Neural progenitor cell (in vitro differentiated cells): ENCODE measurements at places on chromosomes 2 and 18.
A peak's percentile ranks its signal among the peaks of the same experiment; 100 is the strongest.

DNA sequence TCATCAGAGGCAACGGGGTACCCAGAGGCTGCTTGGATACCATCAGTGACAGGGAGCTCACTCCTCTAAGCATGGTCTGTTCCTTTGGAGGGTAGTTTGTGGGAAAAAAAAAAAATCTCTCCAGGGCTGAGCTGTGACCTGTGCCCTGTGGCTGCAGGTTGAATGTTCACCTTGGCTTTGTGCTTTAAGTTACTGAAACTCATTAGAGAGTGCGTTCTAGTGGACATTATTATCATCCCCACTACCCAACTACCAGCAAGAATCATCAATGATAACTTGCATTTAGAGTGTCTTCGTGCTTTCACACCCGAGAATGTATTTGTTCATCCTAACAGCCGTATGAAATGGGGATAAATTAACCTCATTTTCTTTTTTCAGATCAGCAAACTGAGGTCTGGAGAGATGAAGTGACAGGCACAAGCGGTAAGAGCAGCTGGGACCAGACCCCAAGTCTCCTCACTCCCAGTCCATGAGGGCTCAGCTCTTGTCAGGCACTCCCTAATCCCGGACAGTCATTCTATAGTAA is 157.5 kb upstream of the MYCN start:
- no peak for DNase-seq
- H3K27me3 ChIP-seq = no peaks in the 10 kb centered on the region
- H3K36me3 ChIP-seq = no peaks in the 10 kb centered on the region
- H3K4me1 ChIP-seq = peaks cover 12% of the 10 kb centered on the region

- H3K27ac ChIP-seq = no peak overlapping the region
- no peak overlapping the region for H3K4me3 ChIP-seq
- H3K36me3 ChIP-seq = no peaks in the 10 kb centered on the region
- H3K27me3 ChIP-seq = no peaks in the 10 kb centered on the region
- DNase-seq = no peak
Observed at GRCh38 chr2:143588746-143589145, 459.5 kb downstream of the ARHGAP15 start.

DNA sequence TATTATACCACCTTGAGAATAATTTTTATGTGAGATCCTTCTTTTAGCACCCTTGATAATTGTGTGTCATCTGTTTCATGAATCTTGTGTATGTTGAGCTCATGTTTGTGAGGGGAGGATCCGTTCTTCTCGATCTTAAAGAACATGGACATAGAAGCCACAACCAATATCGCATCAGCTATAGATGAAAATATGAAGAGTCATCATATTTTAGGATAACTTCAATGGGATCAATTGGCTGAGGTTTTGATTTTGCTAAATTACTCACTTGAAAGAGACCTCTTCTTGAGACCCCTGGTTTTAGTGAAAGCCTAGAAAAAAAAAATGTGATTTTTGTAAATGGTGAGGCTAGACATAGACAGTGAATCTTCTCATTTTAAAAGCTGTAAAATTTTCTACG is 385.3 kb upstream of the NRP2 start:
- H3K4me3 ChIP-seq = no peak overlapping the region
- DNase-seq = no peak
- H3K36me3 ChIP-seq = no peaks in the 10 kb centered on the region

- H3K4me1 ChIP-seq = no peaks in the 10 kb centered on the region
- H3K4me3 ChIP-seq = no peak overlapping the region
- H3K27me3 ChIP-seq = no peaks in the 10 kb centered on the region
Observed at GRCh38 chr18:70429847-70430500, 141.1 kb downstream of the SOCS6 start.

DNA sequence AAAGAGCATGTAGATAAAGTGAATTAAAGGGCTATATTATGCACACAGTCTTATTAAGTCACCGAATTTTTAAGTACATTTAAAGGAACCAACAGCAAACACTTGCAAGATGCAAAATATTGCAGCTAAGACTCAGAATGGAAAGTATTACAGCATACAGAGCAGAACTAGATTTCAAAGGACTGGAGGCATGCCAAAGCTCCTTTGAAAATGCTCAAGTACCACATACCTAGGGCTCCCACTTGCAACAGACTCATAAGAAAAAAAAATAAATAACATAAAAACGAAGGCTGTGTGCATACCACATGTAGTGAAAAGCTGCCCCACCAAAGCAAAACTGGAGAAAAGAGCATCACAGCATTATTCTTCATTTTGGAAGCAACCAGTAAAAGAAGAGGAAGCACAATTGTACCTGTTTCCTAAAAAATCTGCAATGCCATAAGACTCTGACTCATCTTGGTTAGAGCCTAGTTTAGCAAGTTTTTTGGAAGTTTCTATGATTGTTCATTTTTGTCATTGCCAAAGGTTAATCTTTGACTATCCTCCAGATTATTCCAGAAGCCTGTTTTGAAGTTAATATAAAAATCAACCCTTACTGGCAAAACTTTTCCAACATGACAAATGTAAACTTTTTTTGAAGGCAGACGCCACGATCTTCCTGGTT is 306.0 kb upstream of the COL3A1 start:
- H3K4me3 ChIP-seq = no peak overlapping the region
- no peaks in the 10 kb centered on the region for H3K36me3 ChIP-seq
- no peak for DNase-seq
- no peaks in the 10 kb centered on the region for H3K27me3 ChIP-seq
- H3K4me1 ChIP-seq = no peaks in the 10 kb centered on the region

- no peak overlapping the region for H3K27ac ChIP-seq
- H3K36me3 ChIP-seq = no peaks in the 10 kb centered on the region
- H3K4me3 ChIP-seq = no peak overlapping the region
- H3K4me1 ChIP-seq = no peaks in the 10 kb centered on the region
Observed at GRCh38 chr2:69918401-69918800, 3.5 kb downstream of the MXD1 start.

- H3K27me3 ChIP-seq = peaks cover 75% of the 10 kb centered on the region
- no peak within 1 kb of the TSS for H3K27ac ChIP-seq
- H3K36me3 ChIP-seq = no peaks in the 10 kb centered on the region
- DNase-seq = peak; percentile 67
Observed at GRCh38 chr2:100321866-100322820, at the start of gene LONRF2. TSS of gene LONRF2 (minus strand) at chr2:100322501. CDS start at chr2:100322093, 408 bp downstream.

DNA sequence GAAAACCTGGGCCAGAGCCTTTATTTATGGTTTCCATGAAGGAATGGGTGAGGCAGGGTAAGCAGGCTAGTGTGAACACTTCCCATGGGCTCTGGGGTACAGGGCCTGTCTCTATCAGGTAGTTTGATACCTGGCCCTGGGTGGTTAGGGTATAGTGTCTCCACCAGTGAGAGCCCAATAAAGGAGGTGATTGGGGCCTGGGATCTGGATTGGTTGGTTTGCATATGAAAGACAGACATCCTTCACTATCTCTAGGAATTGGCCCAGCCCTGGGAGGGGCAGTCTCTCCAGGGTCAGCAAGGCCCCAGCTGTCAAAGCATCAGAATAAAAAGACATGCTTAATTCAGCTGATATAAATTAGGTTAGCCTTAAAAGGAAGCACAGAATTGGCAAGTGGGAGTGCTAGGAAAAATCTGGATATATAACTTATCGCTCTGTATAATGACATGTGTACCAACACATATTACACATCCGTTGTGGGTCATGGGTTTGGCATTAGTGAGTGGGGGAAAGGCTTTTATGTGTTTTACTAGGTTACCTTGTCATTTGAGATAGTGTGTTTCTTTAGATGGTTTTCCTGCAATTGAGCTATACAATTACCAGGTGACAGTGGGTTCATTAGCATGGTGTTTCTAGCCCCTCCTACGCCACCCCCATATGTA is 18.5 kb upstream of the TMEM178A start:
- H3K27ac ChIP-seq = no peak overlapping the region
- no peaks in the 10 kb centered on the region for H3K4me1 ChIP-seq
- no peaks in the 10 kb centered on the region for H3K27me3 ChIP-seq
- H3K4me3 ChIP-seq = no peak overlapping the region
- H3K36me3 ChIP-seq = no peaks in the 10 kb centered on the region
- no peak for DNase-seq

- H3K4me3 ChIP-seq = no peak overlapping the region
- peak; percentile 51 for DNase-seq
- no peaks in the 10 kb centered on the region for H3K36me3 ChIP-seq
- peaks cover 42% of the 10 kb centered on the region for H3K4me1 ChIP-seq
- peak overlapping the region; percentile 87 for H3K27ac ChIP-seq
- H3K27me3 ChIP-seq = no peaks in the 10 kb centered on the region
Observed at GRCh38 chr2:8636041-8636491, 45.8 kb upstream of the ID2 start.

DNA sequence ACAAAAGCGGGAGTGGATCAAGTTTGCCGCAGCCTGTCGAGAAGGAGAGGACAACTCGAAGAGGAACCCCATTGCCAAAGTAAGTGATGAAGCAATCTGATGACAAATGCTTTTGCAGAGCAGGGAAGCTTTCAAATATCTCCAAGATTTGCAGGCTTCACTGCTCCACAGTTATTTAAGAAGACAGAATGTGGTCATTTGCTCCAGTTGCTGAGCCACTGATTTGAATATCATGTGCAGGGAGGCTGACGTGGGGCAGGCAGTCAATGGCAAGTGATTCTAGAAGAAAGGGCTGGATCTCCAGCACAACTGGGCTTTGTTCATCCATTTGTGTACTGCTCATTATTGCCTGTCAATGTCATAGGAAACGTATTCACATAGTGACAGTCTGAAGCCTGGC is 10.2 kb downstream of the DSG4 start:
- DNase-seq = peak; percentile 4
- H3K27me3 ChIP-seq = no peaks in the 10 kb centered on the region
- no peaks in the 10 kb centered on the region for H3K36me3 ChIP-seq
- no peak overlapping the region for H3K4me3 ChIP-seq
- no peak overlapping the region for H3K27ac ChIP-seq

GRCh38 chr2:146874260-146874658 is 970.6 kb upstream of the ACVR2A start:
- no peaks in the 10 kb centered on the region for H3K27me3 ChIP-seq
- no peak overlapping the region for H3K27ac ChIP-seq
- no peaks in the 10 kb centered on the region for H3K36me3 ChIP-seq
- no peaks in the 10 kb centered on the region for H3K4me1 ChIP-seq
